Stimulated activated CD8-positive, alpha-beta memory T cell treated with anti-CD3 and anti-CD28 coated beads, Interleukin-7, amount 100 ng/mL, for 48 hours (primary cell): ENCODE measurements at places on chromosomes 6 and 20.
A peak's percentile ranks its signal among the peaks of the same experiment; 100 is the strongest.

- no peak for DNase-seq
These were observed 13.6 kb upstream of the SSTR4 start for GRCh38 chr20:23021541-23021940.

GRCh38 chr20:1273366-1273765 lies 7.3 kb downstream of the SNPH start:
- DNase-seq: no peak

DNA sequence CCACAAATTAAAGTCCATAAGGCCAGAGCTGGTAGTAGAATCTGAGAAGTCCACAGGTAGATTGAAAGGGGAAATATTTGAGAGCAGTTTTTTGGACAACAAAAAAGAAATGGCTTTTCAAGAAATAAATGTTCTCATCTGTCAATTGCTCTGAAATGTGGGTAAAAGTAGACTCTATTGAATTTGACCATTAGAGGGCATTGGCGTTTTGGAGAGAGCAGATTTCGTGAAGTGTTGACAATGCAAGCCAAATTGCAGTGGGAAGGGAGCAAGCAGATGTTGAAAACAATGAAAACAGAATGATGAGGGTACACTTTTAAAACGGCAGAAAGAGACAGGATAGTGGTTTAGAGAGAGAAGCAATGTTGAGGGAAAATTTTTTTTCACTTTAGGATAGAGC lies 149.1 kb upstream of the FAM83B start:
- DNase-seq: no peak

- peak; percentile 40 for DNase-seq
These were observed 93.3 kb upstream of the RNF24 start for GRCh38 chr20:4108495-4109306.

- DNase-seq: peak; percentile 3
These were observed 309.3 kb downstream of the PRL start for GRCh38 chr6:21987501-21987957.

DNA sequence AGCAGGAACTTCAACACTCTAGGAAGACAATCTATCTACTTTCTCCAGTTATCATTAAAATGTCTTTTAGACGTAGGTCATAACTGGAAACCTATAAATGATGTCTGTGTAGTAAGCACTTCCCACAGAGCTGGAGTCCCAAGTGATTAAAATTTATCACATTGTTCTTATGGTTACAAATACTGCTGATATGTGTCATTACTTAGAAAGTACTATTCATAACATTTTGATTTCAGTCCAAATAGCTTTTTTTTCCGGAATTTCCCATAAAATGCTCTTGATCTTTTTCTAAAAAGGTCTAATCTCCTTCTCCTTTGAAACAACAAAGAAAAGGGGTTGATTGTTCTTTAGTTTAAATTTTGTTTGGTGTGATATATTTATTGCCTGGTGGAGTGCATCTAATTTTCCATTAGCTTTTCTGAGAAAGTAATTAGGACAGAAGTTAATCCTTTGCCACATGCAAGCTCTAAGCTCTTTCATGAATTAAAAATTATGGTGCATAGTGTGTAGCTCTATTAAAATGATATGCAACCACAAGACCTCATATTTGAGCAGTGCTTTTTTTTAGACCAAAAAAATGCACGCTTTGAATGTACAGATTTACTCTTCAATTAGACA lies 132.7 kb upstream of the TCF21 start:
- no peak for DNase-seq
